ENCODE measurements at places on chromosomes 3 and 15.

- no peak for DNase-seq
These were observed 86.9 kb upstream of the SATB1 start for GRCh38 chr3:18512007-18512406.

DNA sequence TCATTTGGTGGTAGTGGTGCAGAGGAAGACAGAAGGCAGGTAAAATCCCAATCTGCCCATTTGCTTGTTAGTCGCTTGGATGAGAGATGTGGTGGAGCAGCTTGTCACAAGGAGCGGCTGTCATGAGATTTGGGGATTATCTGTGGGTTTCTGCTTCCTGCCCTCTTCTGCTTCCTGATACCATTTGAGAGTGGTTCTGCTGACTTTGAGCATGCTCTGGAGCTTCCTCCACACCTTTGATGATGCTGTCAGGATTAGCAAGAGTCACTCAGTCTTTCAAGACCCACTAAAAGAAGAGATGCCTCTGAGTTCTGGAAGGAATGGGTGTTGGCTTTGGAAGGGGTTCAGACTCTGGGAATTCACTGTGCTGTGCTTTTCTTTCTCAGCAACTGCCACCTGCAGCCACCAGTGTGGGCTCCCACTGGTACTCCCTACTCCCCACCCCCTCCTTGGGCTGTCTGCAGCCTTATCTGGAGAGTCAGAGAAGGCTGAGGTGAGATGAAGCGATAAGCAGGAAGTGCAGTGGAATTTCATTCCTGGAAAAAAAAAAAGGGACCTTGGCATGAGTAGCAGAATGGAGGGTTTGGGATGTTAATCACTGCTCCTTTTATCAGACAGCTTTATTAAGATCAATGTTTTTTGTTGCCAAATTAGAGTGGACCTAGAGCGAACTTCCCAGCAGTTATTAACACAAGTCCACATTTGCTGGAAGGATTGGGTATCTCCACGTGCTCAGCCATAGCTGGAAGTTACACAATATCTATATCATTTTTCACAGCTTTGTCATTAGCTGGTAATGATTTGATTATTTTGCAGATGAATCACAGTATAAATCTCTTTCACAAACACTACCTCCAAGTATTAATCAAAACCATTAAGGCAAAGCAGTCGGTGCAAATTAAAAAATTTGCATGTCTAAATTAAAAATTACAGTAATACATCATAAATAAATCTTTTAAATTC lies 233.0 kb upstream of the SATB1 start:
- no peak for DNase-seq

GRCh38 chr3:196789885-196790359 lies 50.3 kb downstream of the PAK2 start:
- no peak for DNase-seq

- no peak for DNase-seq
These were observed 148.4 kb downstream of the B3GALNT1 start for GRCh38 chr3:160956785-160957184.

GRCh38 chr3:193190146-193190786 lies 50.8 kb upstream of the PLAAT1 start:
- no peak for DNase-seq

GRCh38 chr3:94735354-94735753 lies 672.5 kb downstream of the NSUN3 start:
- DNase-seq: no peak

- DNase-seq: no peak
These were observed 84.7 kb downstream of the DCUN1D1 start for GRCh38 chr3:182895513-182896112.

GRCh38 chr15:89982315-89983055 lies 18.6 kb upstream of the ZNF710 start:
- no peak for DNase-seq
